Stimulated activated naive CD4-positive, alpha-beta T cell treated with Interleukin-2 at 50 U/mL for 16 hours (primary cell): ENCODE measurements at places on chromosomes 7 and 10.

- no peak for DNase-seq
These were observed 16.0 kb downstream of the TET1 start for GRCh38 chr10:68576118-68576517.

DNA sequence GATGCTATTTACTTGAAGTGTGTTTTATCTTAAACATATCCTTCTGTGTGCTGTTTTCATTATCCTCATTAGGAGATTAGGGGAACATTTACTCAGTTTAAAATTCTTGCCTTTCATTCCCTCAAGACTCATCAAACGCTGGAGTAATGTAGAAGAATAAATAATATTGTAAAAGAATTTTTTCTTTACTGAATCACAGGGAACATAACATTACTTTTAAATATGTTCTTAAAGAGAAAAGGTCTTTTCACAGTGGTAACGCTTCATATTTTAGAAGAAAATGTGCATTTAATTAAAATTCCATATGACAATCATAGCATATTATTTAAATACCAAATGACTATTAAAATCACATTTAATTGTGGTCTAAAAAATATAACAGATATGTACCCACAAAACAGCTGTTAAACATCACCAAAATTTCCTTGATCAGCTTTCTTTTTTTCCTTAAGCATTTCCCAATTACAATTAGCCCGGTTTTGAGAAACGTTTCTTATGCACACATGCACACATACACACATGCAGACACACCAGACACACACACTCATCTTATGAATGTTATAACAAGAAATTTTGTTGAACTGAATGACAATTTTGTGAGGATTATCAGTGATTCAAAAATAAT is 102.0 kb upstream of the GLI3 start:
- no peak for DNase-seq

DNA sequence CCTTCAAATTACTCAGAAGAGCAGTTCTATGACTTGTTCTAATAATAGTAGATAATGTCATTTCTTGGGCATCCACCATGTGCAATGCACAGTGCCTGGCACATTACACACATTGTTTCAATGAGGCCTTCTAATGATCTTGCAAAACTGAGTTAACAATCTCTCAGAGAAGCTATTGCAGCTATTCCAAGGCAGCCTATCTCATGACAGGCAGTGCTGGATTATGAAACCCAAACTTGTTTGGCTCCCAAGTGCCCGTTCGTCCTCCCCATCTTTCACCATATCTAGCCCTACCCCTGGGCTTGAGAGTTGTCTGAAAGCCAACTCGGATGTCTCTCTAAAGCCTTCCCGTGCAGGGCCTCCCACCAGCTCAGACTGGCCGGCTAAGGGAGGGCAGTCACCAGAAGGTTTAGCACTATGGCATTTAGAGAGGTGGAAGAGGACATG is 405.1 kb downstream of the PLXNA4 start:
- no peak for DNase-seq

DNA sequence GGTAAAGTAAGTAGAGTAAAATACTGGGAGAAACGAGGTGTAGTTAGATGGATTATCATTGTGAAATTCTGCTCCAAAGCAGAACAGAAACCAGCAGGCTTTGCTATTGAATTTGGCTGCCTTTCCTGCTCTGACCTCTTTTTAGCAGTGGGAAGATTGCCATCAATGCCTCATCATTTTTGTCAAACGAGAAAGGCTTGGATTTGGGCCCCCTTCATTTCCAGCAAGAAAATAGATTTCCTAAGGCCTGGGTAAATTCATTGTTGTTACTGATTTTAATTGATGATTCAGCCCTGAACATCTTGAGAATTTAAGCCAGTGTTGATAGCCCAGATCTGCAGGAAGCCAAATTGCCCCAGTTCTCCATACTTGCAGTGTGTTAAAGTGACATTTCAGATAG is 35.2 kb upstream of the ASAH2 start:
- no peak for DNase-seq

DNA sequence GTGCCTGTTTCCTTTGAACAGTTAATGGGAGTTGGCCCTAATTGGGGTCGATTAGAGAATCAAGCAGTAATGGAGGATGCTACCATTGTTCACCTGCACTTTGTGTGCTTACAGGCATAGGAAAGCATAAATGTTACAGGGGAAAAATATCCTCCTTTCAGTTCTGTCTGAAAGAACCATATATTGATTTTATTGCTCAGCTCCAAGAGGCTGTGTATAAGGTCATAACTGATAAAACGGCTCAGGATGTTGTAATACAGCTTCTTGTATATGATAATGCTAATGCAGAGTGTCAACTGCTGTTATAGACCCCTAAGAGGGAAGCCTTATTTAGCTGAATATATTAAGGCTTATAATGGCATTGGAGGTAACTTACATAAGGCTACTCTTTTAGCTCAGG is 32.9 kb upstream of the AKR1C2 start:
- DNase-seq, result no peak

- DNase-seq, result no peak
These were observed 134.3 kb downstream of the ARL4A start for GRCh38 chr7:12821746-12822145.

DNA sequence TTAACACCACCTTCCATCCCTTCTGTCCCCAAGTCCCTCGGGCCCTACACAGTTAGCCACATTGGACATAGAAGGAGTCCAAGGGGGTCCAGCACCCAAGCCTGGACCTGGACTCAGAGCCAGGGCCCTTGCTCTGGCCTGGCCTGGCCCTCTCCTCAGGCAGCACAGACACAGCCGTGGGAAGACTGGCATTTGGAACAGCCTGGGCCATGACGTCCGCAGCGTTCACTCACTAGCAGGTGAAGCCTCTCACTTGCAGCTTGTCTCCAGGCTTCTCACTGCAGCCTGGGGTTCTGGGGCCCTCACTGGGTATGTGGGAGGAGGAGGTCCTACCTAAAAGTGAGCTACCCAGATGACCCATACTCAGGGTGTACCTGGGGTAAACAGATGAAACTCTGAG is 33.7 kb upstream of the AQP1 start:
- DNase-seq, result no peak

DNA sequence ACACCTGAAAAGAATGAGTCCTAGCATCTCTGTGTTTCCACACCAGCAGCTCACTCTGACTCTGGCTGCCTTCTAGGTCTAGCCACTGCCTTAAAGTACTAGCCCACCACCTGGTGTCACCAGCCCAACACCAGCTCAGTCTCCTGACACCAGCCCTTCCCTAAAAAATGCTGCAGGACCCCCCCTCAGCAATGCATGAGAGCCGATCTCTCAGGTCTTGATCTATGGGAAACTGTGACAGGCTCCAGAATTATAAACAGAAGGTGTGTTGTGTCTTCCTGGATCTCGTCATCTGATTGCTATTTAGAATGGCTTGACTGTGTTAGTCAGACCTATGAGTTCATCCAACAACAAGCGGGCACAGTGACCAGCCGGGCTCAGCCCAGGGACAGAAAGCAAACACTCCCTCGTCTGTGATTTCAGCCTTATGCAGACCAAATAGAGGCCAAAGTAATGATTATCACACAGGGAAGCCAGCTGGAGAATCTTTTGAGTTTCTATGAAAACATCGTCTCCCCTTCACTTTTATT is 66.6 kb downstream of the CUBN start:
- DNase-seq, result no peak

GRCh38 chr7:127710635-127711034 is 58.6 kb downstream of the SND1 start:
- no peak for DNase-seq

DNA sequence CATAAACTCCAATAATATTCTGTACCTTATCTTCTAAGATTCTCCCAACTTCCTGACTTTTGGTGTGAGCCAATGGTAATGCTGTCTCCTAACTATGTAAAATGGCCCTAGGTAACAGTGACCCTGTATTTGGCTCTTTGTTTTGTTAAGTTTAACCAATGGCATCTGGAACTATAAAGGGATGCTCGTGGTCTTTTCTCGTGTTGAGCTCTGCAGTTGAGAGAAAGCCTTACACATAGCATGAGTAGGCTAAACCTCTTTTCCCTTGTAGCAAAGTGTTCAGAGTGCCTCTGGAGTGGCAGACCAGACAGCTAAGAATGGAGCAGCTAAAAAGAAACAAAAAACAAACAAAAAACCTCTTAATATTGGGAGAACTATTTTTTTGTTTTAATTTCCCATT is 5.2 kb downstream of the TES start:
- no peak for DNase-seq

DNA sequence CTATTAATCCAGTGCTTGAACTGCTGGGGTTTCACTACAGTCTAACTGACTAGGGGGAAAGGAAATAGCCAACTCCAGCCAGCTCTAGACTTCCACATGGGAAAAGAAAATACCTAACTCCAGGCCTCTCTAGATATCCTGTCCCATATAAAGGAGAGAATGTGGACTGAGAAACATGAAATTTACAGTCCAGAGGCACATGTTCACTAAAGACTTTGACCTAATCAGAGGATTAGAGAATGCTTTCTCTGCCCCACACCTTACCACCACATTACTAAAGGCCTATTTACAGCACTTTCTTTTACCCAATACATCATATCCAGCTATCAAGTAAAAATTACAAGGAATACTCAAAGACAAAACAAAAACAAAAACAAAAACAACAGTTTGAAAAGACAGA is 164.2 kb downstream of the PCLO start:
- no peak for DNase-seq

- peak; percentile 34 for DNase-seq
These were observed 1.8 kb upstream of the CCDC6 start for GRCh38 chr10:59907918-59908807.

DNA sequence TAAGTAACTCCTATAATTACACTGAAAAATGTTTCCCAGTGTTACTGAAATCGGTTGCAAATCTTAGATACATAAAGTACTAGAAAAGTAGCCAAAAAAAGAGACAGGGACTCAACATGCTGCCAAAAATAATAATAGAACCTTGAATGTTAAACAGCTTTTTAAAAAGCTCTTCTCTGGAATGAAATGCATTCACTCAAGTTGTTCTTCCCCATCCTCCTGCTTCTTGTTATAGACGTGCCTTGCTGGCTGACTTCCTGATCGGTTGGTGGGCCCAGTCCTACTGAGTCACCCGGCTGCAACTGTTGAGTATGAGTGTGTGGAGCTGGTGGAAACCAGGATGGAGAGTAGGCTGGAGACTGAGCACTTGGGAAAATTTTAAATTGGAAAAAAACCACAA is 30.6 kb upstream of the RAPGEF5 start:
- no peak for DNase-seq

DNA sequence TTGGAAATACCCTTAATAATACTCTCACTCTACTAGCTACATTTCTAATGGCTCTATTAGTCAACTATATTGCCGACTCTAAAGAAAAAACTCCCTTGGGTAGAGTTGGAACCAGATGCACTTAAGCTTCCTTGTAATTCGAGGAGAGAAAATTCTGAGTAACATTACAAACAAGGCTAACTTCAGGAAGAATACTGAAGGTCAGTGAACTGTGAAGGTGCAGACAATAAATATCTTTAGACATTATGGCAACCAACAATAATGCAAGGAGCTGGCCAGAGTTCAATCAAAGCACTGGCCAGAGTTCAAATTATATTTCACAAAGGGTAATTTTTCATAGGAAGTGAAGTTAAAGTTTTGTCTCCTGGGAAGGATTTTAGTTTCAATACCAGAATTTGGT is 40.7 kb upstream of the MRLN start:
- no peak for DNase-seq

DNA sequence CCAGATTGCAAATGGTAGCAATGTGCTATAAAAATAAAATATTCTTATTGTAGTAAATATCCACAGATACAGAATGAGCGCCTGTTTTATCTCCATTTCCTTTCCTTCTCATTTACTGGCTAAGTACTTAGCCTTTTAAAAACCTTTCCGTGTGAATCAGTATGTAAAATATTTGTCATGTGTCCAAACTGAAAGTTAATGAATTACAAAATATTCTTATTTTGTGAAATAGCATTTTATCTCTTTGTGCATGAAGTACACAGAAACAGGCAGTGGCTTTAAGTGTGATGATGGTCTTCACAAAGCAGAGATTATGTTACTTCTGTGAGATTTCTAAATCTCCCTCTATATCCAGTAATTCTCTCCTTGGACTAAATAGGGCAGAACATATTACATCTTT is 56.7 kb upstream of the KIAA1217 start:
- DNase-seq, result no peak

DNA sequence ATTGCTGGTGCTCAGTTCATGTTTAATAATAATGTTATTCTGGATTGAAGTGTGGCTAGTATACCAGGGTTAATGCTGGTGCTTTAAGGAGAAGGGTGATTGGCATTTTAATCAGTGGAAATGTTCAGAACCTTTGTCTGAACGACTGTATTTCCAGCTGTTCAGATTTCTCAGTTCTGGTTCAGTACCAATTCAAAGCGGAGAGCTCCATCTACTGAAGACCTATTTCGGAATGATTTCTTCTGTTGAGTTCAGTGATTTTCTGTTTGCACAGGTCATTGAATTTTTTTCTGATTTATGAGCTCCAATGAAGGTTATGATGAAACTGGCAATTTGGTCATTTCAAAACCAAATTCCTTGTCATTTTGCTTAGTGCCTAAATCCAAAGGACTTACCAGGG is 160.1 kb downstream of the EXOC4 start:
- no peak for DNase-seq

GRCh38 chr7:45978010-45978681 is 57.1 kb upstream of the IGFBP3 start:
- DNase-seq, result no peak

GRCh38 chr10:104445359-104445758 is 91.7 kb downstream of the CFAP58 start:
- DNase-seq, result no peak

DNA sequence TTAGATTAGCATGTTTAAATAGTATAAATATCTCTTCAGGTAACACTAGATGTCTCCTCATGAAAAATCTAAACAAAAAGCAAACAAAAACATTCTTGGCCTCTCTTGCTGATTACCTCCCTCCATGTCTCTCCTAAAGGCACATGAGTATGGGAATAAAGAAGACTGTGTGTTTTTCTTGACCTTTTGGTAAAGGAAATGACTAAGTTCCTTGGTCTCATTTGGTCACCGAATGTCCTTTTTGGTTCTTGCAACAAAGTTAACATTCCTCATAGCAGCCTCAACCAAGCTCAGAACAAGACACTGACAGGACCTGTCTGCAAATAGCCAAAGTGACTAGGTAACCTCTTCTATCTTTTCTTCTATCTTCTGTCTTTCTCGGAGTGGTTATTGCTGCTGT is 35.5 kb downstream of the POM121L12 start:
- no peak for DNase-seq

DNA sequence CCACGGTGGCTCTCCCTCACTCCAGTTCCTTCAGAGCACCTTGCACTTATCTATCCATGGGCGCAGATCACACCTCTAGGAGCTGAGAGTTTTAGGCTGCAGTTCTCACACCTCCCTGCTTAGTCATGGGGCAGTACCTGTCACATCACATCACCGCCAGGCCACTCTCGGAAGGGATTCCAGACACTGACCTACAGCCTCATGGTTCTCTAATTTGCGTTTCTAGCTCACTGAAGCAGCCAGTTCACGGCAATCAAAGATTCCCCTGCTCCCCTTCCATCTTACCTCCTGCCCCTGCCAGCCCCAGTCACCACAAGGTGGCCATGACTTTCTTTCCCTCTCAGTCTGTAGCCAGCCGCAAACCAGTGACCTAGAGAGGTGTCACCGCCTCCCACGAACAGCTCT is 34.2 kb downstream of the ADRB1 start:
- no peak for DNase-seq
